Amniotic stem cell (primary cell): ENCODE measurements at places on chromosomes 13 and 19.

DNA sequence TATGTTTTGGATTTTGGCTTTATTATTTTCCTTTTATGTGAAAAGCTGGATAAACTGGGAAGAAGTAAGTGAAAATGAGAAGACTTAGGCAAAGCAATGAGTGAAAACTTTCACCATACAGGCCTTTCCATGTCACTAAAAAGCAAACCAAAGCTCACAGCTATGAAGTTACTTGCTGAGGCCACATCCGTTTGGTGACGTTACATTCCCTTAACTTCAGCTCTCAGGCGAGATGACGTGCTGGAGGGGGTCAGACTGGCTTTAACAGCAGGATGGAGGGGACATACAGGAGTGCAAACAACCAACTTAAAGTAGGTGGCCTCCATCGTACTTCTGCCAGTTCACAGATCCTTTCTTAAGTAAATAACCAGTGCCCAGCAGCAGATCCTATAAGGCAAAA is 522.3 kb downstream of the MYO16 start:
- DNase-seq: no peak

DNA sequence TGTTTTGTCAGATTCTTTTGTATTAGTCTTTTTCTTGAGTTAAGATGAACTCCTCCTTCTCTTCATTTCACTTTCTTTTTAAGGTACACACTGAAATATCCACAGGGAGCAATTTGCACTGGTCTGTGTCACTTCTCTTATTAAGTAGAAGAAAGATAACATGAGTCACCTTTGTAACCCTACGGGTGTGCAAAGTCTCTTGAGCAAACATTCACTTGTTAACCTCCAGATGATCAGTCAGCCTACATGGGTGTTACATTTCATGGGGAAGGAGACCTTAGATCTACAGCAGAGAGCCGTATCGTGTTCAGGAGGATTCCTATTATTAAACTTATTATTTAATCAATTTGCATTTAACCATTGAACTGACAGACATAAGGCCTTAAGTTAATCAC is 5.1 kb downstream of the ZNF507 start:
- DNase-seq: no peak

DNA sequence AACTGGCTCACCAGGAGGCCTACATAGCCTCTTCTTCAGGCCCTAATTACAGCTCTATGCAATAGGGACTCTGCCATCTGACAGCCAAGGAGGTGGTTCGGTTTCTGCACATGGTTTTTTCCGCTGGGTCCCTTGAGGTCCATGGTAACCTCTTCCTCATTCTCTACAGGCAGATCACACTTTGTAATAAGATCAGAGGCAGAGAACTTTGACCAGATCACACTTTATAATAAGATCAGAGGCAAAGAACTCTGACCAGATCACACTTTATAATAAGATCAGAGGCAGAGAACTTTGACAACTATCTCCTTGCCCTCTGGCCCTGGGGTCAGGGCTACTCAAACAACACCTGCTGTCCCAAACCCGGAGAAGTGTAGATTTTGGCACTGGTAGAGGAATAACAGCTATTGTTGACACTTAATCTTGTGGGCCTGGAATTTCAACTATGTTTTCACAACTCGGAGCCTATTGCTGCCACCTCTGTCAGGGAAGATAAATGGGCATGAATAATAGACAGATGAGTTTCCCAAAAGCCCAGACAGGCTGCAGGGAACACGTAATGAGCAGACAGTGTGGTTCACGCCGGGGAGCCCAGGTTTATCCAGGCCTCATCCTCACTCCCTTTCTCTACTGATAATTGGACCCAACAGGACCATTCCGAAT is 246.1 kb downstream of the UQCRFS1 start:
- no peak for DNase-seq

GRCh38 chr13:35179494-35179893 is 237.4 kb downstream of the NBEA start:
- no peak for DNase-seq

- peak; percentile 15 for DNase-seq
Measured at GRCh38 chr13:46961719-46962118, 64.9 kb upstream of the HTR2A start.

- DNase-seq: no peak
Measured at GRCh38 chr13:25179011-25179410, 6.9 kb upstream of the AMER2 start.

DNA sequence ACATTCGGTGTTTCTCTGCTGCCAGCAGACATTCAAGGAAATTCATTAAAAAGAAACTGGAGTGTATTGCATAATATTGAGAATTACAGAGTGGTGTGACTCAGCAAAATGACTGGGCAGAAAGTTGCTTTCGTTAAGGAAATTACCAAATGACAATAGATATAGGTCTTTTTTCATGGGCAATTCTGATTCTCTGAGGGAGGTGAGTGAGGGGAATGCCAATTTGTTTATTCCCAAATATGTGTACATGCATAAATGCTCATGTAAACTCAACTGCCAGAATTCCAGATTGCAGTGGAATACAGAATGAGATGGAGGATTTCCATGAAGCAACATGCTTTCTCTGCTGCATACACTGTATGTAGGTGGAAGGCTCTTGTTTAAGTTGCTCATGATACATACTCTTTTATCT is 1730.1 kb downstream of the SLITRK5 start:
- DNase-seq: no peak

DNA sequence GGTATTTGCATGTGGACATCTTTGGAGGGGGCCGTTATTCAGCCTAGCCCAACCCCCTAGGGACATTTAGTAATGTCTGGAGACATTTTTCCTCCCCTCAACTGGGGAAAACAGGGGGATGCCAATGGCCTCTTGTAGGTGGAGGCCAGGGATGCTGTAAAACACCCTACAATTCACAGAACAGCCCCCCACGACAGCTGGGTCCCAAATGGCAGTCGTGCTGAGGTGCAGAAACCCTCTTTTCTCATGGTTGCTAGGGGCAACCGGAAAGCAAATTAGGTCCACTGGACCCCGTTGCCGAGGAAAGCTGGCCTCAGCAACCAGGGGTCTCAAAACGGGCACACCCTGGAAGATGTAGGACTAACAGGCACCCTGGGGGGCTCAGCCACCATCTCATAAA is 14.6 kb downstream of the TMEM150B start:
- DNase-seq: no peak

DNA sequence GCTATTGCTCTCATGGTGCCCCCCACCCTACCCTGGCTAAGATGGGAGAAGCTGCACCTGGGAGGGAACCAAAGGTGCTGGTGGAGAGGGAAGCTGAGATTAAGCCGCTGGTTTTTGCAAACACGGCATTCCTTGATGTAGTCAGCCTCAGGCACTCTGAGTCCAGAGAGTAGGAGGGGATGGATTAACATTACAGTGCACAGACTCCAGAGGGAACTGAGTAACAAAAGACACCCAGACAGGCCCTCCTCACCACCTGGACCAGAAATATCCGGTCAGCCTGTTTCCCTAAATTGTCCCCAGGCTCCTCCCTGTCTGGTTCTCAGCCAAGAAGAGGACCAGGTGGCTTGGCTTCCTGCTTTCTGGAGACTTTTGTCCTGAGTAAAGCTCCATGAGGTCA is 28.9 kb upstream of the PABPC3 start:
- no peak for DNase-seq

GRCh38 chr13:32415019-32415418 is 12.9 kb downstream of the N4BP2L1 start:
- no peak for DNase-seq

DNA sequence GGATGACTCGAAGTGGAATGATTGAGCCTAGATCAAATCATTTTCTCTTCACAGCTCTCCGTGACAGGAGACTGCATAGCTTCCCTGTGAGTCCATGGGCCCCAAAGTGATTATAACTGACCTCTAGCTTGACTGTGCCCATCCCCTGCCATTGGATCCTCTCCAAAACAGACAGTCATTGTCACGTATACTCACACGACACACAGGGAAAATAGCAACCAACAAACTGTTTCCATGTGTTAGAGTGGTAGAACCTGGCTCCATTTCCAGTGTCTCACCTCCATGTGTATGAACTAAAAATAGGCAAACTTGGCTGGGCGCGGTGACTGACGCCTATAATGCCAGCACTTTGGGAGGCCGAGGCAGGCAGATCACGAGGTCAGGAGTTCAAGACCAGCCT is 48.8 kb upstream of the NPAS1 start:
- DNase-seq: peak; percentile 84

DNA sequence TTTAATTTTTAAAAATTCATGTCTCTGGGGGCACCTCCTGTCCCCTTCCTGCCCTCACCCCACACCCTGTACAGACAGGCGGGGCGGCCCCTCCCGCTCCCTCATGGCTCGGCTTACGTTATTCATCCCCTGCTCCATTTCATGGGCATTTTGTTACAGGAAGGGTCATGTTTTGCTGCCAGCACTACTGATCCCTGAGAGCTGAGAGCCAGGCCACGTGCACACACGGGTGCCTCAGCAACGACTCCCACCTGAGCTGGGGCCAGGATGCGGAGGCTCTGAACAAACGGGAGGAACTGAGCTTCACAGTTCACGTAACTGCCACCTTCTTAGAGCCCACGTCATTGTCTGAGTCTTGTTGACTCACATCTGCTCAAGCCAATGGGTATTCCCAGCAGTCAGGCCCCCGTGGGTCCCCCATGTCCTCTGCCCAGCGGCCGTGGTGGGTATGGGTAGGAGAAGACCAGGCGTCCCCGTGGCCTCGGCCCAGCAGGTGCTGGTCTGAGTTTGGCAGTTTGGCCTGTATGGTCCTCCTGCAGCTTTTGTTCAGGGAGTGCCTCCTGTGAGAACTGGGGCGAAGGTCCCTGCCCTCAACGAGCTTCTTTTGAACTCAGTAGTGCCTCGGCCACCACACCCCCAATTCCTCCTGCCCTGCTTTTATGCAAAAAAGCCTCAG is 16.4 kb upstream of the TMEM255B start:
- no peak for DNase-seq

DNA sequence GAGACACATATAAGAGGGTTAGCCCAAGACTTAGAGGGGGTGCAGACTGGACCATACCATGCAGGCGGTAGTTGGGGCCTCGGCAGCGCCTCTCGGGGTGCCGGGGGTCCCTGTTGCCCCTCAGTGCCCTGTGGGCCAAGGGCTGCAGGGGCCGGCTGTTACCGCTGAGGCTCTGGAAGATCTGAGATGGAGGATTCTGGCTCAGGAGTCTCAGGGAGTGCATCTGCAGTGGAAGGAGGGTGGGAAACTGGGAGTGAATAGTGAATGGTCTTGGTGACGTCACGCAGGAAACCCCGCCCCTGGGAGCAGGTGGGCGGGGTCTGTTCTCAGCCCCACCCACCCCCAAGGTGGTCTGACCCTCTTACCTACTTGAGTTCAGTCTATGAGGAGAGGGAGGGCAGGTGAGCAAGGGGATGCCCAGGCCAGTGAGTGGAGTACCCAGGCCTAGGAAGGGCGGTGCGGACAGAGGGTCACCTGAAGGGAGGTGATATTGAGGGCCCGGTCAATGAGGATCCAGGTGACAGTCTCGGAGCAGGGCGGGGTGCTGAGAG is 1.7 kb upstream of the DBP start:
- no peak for DNase-seq

GRCh38 chr13:20270163-20270865 is 38.2 kb upstream of the GJB6 start:
- DNase-seq: no peak
